Cardiac septum (tissue), 1 donor: ENCODE measurements at places on chromosomes 12 and 14. TPM values are rescaled to one million over a fixed set of nuclear protein-coding genes. Genes with fewer than 3 reads are reported as not detected.

The RNFT2 gene
- total RNA-seq = 0.78 TPM

The XRCC3 gene
- total RNA-seq = 3.9 TPM

The TC2N gene
- total RNA-seq = 1.7 TPM

The PTPRQ gene
- 0.38 TPM for total RNA-seq

The CEBPE gene
- total RNA-seq = not detected

The GNG2 gene
- 7.0 TPM for total RNA-seq
